ENCODE measurements at places on chromosomes 3 and 15.

DNA sequence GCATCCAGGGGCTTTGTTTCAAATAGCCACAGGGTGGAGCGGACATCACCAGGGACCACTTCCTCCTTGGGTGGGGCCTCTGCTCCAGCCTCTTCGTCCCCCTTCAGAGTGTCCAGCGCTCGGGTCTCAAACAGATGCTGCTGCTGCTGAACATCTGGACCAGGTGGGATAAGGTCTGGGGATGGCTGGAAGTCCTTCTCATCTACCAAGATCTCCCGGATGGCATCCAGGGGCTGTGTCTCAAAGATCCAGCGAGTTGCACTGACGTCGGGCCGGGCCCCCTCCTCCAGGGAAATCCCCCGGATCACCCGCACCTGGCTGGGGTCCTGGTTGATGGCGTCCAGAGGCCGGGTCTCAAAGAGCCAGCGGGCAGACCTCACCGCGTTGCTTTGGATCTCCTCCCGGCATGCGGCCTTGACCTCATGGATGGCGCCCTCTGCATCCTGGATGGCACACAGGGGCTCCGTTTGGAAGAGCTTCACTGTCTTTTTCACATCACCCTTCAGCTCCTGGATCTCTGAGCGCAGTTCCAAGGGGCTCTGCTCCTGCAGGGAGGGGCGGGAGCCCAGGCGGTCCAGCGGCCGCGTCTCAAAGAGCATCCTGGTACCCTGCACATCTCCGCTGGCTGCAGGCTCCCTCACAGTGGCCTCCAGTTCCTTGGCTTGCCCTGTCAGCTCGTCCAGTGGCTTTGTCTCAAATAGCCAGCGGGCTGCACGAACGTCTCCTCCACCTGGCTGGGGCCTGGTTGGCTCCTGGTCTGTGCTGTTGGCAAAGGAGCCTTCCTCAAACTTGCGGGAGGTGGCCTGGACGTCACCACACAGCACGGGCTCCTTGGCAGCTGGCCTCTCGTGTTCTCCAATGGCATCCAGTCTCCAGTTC lies 3.9 kb downstream of the XIRP1 start:
- no peak for DNase-seq

DNA sequence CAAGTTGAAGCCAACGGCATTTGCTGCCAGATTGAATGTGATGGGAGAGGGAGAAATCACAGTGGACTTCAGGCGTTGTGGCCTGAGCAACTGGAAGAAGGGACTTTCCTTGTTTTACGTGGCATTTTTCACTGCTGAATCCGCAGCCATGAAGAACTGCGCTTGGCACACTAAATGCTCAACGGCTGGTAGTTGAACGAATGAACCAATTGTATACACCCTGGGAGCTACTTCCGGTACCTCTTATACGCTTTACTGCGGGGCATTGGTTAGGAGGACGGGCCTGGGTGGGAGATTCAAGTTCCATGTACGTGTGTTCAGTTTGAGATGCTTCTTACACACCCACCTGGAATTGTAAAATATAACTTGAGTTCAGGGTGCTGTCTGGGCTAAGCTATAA lies 5.2 kb downstream of the SYNM start:
- DNase-seq: no peak

DNA sequence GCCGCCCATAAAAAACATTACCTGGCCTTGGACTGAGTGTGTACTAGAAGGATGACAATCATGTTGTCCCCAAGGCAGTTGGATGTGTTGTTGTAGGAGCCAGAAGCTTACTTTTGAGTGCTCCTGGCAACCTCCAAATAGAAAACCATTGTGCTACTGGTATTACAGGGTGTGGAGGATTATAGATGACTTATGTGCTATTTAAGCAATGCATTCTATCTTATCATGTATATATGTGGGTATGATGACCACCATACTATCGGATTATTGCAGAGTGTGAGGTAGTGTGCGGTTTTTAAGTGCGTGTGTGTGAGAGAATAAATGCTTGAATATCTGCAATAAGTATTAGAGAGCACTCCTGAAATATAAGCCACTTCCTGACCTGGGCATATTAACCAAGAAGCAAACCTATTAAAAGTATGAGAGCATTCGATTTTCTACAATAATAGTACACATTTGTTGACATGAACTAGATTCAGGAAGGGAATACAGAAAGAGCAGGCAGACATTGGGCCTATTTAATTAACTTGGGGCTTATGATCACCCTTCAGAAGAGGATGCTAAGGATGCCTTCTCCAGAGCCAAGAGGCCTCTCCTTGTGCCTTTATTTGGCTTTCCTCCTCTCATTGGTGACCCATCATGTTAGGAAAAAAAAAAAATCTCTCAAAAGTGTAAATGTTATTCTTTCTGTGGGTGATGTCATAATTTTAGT lies 11.7 kb upstream of the MBNL1 start:
- no peak for DNase-seq

DNA sequence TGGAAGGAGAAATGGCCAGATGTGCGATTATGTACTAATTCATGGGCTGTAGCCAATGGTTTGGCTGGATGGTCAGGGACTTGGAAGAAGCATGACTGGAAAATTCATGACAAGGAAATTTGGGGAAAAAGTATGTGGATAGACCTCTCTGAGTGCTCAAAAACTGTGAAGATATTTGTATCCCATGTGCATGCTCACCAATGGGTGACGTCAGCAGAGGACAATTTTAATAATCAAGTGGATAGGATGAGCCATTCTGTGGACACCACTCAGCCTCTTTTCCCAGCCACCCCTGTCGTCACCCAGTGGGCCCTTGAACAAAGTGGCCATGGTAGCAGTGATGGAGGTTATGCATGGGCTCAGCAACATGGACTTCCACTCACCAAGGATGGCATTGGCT lies 490.9 kb upstream of the CBLB start:
- no peak for DNase-seq

DNA sequence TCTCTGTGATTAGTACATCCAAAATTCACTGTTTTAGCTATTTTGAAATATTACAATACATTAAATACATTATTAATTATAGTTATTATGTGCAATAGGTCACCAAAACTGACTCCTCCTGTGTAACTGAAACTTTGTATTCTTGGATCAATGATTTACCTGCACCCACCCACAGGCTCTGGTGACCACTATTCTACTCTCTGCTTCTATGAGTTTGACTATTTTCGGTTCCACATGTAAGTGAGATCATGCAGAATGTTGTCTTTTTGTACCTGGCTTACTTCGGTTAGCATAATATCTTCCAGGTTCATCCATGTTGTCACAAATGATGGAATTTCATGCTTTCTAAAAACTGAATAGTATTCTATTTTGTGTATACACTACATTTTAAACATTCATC lies 43.8 kb downstream of the SLC2A2 start:
- DNase-seq: no peak

DNA sequence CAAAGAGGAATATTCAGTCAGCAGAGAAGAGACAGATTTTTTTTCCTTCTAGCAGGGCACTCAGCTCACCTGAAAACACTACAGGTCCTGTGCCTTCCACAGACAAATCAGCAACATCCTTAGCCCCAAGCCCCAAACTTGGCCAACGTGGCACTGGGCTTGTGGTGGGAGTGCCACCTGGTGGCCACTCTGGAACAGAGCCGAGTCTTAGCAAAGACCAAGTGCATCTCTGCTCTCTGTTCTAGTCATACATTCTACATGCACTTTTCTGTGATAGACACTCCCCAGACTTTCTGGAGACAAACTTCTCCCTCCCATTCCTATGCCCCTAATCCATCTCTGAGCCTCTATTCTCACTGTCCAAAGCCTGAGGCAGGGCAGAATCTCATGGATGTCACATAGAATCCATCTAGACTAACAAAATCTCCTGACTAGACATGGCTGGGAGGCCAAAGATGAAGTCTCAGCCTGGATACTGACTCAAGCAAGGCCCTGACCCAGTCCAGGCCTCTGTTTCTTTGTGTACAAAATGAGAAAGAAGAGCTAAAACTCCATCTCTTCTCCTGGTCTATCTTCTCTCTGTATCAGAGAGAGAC lies 5.1 kb upstream of the SEMA7A start:
- peak; percentile 64 for DNase-seq

DNA sequence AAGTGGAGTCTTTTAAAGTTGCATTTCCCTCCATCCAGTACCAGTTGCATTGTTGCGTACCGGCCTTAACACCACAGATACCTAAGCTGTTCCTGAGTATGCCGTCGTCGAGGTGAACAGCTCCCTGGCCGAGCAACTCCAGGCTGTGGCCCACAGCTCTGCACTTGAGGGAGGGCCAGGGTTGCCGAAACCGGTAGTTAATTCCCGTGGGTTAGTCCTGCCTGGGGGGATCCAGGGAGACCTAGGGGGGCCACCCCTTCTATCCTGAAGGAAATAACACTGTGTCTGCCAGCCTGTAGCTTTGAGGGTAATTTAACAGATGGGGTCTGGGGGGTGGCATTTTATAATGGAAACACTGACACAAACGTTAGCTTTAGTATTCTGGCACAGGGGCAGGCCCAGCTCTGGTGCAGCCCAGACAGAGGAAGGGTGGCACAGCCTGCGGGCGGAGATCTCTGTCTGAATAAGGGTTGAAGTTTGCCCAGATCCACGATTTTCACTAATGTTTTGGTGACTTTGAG lies 60.8 kb downstream of the RGMA start:
- DNase-seq: peak; percentile 52

Data from hippocampal formation (tissue), 2 donors.